Stimulated activated CD8-positive, alpha-beta memory T cell treated with anti-CD3 and anti-CD28 coated beads, Interleukin-7, amount 100 ng/mL, for 24 hours (primary cell): ENCODE measurements at places on chromosomes 7 and 10.

- DNase-seq, result no peak
These were observed 12.1 kb downstream of the OR9A4 start for GRCh38 chr7:141928146-141928844.

- DNase-seq, result no peak
These were observed 22.5 kb downstream of the AKR1E2 start for GRCh38 chr10:4848356-4849041.

DNA sequence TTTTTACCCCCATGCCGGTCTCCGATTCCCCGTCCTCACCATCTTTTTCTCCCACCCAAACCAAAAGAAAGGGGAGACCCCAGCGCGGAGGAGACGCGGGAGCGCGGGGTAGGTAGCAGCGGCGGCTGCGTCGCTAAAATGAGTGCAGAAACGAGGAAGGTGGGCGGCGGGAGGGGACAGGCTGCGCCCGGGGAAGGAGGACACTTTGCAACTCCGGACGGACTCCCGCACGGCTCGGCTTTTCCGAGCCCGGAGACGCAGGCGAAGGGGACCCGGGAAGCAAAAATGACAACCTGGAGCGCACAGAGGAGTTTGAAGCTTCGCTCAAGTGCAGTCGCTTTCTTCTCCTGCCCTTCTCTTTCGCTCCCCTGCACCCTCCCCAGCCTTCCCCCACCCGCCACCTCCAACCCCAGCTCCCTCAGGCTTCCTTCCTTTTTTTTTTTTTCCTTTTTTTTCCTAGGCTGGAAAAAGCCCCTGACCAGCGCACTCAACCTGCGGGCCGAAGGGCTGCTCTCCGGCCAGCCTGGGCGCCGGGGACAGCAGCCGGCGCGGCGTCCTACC is 453 bp downstream of the SFMBT2 start:
- DNase-seq, result no peak

GRCh38 chr7:52961084-52961483 is 74.3 kb upstream of the POM121L12 start:
- no peak for DNase-seq

- DNase-seq, result no peak
These were observed 119.9 kb downstream of the NRBF2 start for GRCh38 chr10:63253040-63253439.

- DNase-seq, result no peak
These were observed 46.7 kb downstream of the COBL start for GRCh38 chr7:51269911-51270310.

- no peak for DNase-seq
These were observed 39.0 kb upstream of the IFRD1 start for GRCh38 chr7:112411186-112411795.

GRCh38 chr7:113013761-113014449 is 72.7 kb downstream of the GPR85 start:
- DNase-seq, result no peak

GRCh38 chr7:105365541-105366534 is 22.9 kb downstream of the SRPK2 start:
- no peak for DNase-seq

DNA sequence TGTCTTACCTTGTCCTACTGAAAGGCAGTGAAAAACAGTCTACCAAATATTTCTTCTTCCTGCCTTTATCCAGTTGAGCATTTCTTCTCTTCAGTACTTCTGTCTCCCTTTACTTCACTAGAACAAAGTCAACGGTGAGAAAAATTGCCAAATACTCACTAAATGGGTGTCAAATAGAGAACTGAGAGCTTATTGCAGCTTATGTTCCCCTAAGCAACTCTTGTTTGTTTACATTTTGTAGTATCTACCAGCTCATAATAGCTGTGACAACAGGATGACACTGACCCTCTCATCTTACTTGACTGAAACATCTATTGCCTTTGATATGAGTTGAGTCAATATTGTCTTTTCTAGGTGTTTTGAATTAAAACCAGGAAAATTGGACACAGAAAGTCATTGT is 327.9 kb upstream of the SORCS1 start:
- no peak for DNase-seq

DNA sequence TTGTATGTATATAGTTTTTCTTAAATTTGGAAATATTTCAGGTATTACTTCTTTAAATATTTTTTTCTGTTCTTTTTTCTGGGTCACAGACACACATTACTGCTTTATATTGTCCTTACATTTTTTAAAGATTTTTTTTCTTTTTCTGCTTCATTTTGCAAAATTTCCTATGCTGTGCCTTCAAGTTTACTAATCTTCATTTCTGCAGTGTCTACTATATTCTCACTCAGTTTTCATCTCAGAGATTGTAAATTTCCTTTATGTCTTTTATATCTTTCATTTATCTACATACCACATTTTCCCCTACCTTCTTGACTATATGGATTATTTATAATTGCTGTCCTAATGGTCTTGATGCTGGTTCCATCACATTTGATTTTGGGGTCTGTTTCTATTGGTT is 210.5 kb downstream of the SLC25A13 start:
- DNase-seq, result no peak

GRCh38 chr10:11446864-11447263 is 164.6 kb downstream of the USP6NL start:
- no peak for DNase-seq

DNA sequence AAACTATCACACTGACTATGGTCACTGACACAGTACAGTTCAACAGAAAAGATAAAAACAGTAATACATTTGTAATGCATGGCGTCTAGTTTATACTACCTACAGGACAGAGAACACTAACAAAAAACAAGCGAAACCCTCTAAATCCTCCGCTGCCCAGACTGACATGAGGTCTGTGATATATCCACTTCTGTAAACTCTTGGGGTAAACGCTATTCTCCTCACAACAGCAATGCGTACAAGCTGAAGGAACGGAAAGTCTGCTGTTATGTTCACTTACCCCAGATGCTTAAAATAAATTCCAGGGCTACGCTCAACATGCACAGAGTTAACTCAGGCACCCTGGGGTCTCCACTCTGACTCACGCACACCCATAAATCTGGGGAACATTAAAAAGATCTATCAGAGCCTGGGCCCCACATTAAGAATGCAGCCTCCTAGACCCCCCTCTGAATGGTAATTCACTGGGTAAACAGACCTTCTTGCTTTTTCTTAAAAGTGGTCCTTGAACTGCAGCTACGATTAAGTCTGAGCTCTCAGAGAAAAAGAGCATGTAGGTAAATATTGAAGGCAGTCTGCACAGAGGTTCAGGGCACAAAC is 105.6 kb downstream of the CTBP2 start:
- no peak for DNase-seq

DNA sequence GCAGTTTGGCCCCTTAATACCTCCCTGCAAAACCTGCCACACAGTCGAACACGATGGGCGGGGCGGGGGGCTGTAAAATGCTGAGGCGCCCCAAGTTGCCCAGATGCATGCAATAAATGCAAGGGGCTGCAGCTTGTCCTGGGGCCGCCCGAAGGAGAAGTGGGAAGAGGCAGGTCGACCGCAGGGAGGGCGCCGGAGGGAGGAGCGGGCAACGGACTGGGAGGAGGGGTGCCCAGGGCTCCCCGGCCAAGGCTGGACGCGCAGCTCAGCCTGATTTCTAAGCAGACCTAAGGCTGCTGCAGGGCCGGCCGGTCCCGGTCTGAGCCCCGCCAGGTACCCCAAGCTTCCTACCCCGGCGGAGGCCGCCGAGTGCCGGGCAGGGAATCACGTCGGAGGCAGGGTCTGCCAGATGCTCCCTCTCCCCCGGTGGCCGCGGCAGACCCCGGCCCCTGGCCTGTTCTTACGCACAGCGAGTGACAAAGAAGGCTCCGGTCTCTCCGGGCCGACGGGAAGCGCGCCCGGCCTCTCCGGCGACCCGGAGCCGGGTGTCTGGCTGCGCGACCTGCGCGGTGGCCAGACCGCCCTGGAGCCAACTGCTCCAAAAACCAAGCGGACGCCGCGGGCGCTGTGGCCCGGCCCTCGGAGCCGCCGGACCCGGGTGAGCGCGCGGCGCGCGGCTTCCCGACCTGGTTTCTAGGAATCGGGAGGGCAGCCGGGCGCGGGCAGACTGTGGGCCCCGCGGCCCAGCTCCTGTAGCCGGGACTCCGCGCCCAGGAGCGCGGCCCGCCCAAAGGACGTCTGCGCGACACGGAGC is 744 bp upstream of the EBF3 start:
- DNase-seq, result no peak

DNA sequence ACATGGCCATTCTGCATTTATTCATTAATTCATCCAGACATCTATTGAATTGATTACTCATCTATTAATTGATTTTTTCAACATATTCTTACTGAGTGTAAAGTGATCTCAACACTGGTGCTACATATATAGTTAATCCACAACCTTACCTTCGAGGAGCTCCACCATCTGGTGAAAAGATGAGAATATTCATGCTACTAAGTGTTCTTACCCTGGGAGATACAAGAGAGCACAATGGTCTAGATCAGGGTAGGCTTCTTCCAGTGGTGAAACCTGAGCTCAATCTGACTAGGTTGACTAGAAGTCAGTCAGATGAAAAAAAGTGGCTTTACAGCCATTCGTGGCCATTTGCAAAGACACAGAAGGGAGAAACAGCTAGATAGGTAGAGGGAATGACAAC is 507.4 kb downstream of the ANKRD7 start:
- no peak for DNase-seq

DNA sequence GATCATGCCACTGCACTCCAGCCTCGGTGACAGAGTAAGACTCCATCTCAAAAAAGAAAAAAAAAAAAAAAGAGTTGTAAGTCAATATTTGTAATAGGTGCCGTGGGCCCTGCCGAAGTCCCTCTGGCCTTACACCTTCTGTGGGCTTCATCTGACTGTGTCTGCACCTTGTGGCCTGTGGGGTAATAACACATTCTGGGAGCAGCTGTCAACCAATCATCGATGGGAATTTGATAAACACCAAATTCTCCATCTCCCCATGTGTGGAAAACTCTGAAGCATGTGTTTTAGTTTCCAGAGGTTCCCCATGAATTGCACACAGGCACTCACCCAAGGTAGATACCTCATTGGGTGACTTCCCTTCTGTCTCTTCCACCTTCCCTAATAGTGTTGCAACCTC is 10.8 kb downstream of the ZNF394 start:
- no peak for DNase-seq

DNA sequence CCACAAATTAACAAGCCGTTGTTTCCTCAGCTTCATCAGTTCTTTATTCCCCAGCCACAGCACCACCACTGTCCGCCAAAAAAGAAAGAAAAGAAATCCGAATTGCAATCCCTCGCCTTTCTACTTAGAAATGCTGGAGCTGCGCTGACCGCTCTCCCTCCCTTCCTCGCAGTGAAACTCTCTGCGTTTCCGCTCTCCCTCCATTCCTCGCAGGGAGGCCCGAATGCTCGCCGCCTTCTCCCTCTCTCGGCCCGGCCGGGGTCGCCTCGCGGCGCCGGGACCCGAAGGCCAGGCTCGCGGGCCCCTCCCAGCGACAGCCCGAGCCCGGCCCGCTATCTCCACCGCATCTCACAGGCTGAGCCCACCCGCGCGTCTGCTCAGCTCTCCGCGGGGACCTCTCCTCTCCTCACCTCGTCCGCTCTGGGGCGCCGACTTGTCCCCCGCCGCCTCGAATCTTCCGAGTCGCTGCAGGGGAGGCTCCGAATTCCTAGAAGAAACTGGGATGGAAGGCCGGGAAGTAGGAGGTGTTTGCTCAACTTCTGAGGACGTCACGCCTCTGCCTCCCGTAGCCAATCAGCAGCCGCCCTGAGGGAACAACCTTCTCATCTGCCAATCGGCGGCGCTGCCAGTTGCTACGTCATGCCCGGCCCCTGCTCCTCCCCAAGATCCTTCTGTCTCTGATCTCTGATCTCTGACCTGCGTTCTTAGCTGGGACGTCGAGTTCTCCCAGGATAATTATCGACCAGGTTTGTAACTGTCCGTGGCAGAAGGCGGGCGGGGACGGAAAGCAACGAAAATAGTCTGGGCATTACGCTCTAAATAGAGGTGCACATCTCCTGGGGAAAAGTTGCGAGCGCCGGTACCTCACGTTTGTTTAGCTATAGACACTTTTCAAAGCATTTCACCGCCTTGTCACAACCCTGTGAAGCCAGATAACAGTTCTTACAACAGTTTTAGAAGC is at the start of gene AASS:
TSS of gene AASS (minus strand) at position 499 of the 961 bp plus-strand sequence. CDS start 10,523 bp downstream, outside the sequence.
- DNase-seq, result peak; percentile 47

DNA sequence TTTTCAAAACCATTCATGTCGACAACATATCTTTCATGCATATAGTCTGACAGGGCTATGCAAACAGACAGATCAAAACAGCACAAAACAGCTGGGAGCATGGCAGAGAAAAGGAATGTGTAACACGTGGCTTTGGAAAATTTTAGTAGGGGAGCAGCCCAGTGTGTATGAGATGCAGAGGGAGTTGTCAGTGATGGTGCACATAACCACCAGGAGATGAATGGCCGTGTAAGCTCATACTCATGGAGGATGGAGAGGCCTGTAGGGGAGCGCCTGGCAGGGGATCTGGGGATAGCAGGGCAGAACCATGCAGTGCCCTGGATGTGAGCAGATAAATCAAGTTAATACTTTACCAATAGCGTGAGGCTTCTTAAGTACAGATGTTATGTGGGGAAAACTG is 45.7 kb downstream of the RHOBTB1 start:
- no peak for DNase-seq

GRCh38 chr10:25972631-25973030 is 38.6 kb downstream of the MYO3A start:
- DNase-seq, result no peak

DNA sequence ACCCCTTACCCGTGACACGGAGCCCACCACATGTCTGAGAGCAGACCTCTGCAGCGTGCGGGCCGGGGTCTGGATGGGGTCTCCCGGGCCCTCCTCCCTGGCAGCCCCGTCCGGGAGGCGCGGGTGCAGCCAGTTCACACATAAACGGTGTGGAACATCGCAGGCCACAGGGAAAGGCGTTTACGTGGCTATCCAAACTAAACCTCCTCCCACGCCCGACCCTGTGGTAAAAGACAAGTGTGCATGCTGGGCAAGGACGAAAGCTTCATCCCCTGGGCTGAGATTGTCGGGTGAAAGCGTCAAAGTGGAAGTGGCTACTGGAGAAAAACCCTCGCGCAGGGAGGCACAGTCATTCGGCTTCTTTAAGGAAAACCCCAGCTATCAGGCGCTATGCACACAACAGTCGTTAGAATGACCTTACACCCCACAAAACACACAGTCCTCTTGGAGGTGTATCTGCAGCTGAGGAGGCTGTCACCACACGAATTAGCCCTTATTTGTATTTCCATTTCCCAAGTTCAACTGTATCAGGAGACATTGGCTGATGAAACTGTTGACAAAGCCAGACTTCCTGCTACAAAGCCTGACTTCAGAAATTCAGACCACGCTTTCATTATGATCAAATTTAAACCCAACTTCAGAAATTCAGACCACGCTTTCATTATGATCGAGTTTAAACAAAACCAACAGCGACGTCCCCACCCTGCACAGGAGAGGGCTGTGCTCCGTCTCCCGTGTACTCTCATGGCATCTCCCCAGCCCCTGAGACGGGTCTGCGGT is 15.3 kb downstream of the GPER1 start:
- no peak for DNase-seq
